ENCODE measurements at places on chromosomes 2 and 18.
A peak's percentile ranks its signal among the peaks of the same experiment; 100 is the strongest.

GRCh38 chr18:50099725-50100407 lies 95.1 kb downstream of the MYO5B start:
- no peak for DNase-seq

GRCh38 chr18:52569492-52569891 lies 229.5 kb downstream of the DCC start:
- no peak for DNase-seq

- no peak for DNase-seq
Measured at GRCh38 chr2:197209246-197209645, 101.3 kb downstream of the ANKRD44 start.

- DNase-seq: no peak
Measured at GRCh38 chr2:43450617-43451016, 145.2 kb downstream of the THADA start.

DNA sequence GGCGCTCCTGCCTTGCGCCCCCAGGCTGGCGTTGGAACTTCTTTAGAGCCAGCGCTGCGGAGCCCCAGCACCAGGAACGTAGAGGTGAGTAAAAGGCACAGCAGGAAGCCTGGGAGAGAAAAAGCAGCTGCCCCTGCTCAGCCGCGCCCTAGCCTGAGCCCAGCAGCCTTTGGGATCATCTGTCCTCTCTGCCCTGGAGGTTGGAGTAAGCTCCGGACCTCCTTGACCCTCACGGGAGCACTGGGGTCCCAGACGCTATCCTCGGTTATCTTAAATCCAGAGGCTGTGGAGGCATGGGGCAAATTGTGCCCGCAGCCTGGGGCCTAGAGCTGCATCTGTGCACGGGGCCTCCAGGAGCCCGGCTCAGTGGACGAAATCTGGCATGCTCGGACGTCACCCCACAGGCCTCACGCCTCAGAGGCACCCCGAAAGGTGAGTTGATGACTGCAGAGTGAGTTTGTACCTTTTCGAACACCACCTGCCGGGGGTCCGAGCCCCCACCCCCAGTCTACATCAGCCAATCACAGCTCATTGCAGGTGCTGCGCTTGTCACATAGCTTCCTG lies 1.6 kb upstream of the SLC66A2 start:
- DNase-seq: no peak

GRCh38 chr2:98898423-98898841 lies 37.6 kb downstream of the CRACDL start:
- DNase-seq: no peak

DNA sequence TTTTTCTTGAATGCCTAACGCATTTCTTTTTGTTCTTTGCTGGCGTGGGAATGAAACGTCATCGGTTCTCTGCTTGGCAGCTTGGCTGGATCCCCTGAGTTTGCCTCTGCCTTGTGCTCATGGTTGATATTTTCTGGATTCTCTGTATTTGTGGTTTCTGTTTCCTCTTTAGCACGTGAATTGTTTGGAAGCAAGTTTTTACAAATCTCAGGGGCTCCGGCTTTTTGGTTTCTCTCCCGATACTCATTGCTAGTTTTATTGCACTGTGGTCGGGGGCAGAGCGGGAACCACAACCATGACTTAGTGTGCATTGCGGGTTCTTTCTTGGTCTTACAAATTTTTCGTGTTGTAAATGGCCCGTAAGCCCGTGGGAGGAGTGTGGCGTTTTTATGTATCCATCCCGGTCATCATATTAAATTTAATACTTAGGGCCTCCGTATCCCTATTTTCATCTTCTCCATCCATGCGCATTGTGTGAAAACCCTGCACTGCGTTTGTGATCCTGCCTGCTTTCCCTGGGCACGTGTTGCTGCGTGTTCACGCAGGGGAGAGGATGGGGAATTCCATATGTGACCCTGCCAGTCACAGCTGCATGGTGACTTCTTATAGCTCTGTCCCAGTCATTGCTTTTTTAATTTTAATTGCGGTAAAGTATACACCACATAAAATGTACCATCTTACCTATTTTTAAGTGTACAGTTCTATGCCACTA lies 9.4 kb downstream of the RAMP1 start:
- DNase-seq: no peak

DNA sequence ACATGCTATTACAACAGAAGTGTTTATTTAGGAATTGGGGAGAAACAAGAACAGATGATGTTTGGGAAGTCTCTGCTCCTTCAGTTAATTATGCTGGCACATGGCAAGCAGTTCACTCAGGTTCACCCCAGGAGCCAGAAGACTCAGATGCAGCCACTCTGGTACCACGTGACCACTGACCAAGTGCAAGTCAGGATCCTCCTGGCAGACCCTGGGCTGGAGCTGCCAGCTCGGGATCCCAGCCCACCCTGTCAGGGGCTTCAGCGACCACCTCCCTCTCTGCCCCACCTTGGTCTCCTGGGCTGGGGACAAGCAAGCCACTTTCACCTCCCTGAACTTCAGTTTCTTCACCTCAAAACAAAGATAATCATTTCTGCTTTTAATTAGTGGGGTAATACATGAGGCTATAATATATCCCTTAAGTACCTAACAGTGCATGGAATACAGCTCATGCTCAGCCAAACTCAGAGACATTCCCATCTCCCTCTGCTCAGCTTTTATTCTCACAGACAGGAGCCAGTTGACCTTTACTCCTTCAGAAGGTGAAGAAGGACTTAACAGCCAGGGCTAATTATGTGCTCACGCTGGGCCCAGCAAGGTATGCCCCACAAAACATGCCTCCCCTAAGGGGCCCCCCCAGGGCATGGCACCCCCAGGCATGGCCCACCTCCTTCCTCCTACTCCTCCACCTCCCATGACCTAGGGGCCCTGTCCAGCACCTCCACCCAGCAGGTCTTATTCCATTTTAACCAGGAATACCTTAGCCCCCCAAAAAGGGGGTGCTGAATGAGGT lies 11.8 kb downstream of the CRACDL start:
- DNase-seq: no peak

GRCh38 chr18:48123324-48123723 lies 192.9 kb upstream of the SMAD2 start:
- DNase-seq: no peak

GRCh38 chr2:42859006-42859552 lies 66.7 kb upstream of the HAAO start:
- DNase-seq: peak; percentile 36

GRCh38 chr2:196487417-196487816 lies 152.1 kb upstream of the CCDC150 start:
- no peak for DNase-seq

DNA sequence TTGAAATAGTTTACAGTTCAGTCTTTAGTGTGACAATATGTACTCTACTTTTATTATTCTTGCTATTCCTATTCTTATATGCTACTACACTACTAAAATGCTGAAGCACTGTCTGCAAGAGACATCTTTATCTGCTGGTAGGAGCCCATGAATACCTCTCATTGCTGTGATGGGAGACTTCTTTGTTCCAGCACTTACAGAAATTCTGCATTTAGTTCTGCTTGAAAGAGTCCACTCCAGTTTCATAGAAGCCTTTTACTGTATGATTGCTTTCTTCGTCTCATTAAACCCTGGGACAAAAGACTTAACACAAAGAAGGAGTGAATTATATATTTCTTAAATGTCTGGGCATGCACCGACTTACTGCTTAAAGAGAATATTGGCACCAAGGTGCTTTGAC lies 272.7 kb downstream of the CD226 start:
- no peak for DNase-seq

GRCh38 chr2:85534881-85535280 lies 4.1 kb upstream of the MAT2A start:
- no peak for DNase-seq

GRCh38 chr2:37365669-37366068 lies 21.2 kb downstream of the QPCT start:
- DNase-seq: no peak

- DNase-seq: no peak
Measured at GRCh38 chr2:222506230-222506935, 82.0 kb downstream of the SGPP2 start.

DNA sequence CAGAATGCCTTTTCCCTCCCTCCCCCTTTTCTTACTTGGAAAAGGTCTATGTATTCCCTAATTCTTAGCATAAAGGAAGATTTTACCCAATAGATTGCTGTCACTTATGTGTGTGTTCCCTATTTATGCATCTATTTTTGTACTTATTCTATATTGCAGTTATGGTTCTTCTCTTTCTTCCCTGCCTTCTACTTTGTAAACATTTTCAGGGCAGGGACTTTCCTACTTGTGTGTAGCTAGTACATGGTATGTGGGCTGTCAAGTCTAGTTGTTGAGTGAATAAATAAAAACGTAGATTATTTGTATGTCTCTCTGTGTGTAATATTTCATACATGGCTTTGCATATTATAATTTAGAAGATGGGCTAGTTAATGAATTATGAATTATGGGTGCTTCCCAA lies 45.3 kb downstream of the PSMD14 start:
- no peak for DNase-seq

GRCh38 chr2:234044157-234044556 lies 6.3 kb upstream of the SPP2 start:
- no peak for DNase-seq

DNA sequence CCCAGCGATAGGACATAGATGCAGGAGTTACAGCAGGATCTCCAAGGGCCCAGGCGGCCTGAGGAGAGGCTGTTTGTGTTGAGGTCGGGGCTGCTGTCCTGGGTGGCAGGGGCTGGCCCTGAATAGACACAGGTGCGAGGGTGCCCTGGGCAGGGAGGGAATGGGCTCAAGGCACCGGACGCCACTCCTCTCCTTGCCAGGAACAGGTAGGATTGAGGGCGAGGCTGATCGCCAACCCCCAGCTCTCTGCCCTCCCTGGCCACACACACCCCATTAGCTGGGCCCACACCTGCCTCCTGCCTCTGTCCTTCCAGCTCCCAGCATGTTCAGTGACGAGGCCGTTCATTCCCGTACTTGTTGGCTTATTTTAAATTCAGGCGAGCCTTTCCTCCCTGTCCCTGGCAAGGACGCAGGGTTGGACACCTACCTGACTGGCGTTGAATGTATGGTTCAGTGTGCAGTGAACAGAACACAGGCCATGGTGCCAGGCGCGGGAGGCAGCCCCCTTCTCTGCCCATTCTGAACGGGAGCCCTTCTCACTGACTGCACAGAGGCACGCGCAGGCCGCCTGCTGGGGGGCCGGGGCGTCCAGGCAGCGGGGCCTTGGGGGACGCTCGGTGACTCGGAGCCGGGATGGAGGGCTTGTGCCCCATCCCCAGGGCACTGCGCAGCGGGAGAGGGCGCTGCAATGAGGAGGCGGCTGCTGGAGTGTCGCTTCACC lies 41.3 kb upstream of the SNED1 start:
- no peak for DNase-seq

DNA sequence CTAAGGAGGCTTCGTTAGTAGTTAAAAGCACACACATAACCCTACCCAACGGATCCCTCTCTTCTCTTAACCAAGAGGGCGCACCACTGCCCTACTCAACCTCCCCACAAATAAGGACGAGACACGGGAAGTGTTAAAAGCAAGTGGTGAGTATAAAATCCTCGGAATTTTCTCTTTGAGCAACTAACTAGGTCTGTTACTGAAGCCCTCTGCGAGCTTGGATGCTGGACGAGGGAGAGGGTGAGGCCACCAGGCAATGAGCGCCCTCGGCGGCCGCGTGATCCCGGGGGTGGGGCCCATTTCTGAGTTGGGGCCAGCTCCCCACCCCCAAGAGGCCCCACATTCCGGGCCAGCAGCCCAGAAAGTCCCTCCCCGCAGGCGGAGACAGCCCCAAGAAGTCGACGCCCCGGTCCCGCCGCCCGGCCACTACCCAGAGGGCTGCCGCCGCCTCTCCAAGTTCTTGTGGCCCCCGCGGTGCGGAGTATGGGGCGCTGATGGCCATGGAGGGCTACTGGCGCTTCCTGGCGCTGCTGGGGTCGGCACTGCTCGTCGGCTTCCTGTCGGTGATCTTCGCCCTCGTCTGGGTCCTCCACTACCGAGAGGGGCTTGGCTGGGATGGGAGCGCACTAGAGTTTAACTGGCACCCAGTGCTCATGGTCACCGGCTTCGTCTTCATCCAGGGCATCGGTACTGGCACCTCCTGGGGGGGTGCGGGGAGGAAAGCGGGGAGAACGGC lies at the start of gene CYBRD1:
CYBRD1 (plus strand) TSS at position 423 of the 736 bp plus-strand sequence; CDS start at position 495, 72 bp downstream.
- no peak for DNase-seq

DNA sequence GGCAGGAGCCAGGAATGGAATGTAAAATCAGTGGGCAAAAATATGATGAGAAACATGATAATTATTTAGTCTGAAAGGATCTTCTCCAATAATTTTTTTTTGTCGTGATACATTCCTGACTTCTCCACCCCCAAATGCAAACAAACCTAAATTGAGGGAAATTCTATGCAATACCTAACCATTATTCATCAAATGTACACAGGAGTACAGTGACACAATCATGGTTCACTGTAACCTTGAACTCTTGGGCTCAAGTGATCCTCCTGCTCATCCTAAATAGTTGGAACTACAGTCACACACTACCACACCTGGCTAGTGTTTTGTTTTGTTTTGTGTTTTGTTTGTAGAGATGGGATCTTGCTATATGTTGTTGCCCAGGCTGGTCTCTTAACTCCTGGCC lies 46.5 kb downstream of the RAB10 start:
- no peak for DNase-seq

GRCh38 chr2:239730897-239731296 lies 294.2 kb downstream of the NDUFA10 start:
- DNase-seq: no peak

DNA sequence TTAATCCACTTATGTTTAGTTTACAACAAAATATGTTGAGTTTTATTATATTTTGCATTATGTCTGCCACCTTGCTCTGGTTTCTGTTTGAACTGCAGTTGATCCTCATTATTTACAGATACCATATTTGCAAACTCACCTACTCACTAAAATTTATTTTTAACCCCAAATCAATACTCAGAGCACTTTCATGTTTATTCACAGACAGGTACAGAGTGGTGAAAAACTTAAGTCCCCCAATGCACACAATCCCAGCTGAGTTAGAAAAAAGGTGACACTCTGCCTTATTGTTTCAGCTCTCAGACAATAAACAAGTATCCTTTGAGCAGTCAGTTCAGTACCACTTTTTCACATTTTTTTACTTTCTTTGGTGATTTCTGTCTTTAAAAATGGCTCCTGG lies 13.7 kb downstream of the GCG start:
- DNase-seq: no peak

GRCh38 chr2:204321910-204322751 lies 223.1 kb upstream of the PARD3B start:
- no peak for DNase-seq

DNA sequence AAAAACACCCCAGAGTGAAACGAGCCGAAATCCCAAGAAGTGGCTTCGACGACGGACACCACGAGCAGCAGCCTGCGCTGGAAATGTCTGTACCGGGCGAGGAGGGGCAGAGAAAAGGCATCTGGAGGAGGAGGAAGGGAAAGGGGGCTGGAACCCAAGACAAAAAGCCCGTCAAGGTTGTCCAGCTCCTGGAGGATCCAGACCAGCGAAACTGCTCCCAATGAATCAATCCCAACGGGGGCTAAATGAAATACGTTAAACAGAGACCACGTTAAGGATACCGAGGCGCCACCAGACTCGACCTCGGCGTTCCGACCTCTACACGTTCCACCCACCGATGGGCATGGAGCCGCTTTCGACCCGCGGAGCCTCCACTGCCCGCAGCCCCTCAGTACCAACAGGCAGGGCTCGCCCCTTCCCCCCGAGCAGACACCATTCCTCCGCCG lies 400 bp downstream of the CCDC88A start:
- DNase-seq: no peak
